ENCODE measurements at places on chromosomes 4 and X.

DNA sequence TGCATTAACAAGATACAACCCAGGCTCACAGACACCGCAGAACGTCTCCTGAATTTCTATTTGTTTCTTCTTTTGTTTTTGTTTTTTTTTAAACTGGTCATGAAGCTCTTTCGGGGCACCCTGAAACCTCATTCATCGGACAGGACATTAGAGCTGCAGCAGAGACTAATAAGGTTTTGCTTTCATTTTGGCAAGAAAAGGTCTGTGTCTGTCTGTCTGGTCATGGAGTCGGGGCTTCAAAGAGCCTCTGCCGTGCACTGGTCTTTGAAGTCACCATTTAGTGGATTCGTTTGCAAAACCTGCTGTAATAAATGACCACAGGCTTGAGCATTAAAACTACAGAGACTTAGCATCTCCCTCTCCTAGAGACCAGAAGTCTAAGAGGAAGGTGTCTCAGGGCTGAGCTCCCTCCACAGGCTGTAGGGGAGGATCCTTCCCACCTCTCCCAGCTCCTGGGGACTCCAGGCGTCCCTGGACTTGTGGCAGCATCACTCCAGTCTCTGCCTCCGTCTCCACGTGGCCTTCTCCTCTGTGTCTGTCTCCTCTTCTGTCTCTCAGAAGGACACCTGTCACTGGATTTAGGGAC, 247.5 kb downstream of the CRLF2 start:
- no peak for DNase-seq

GRCh38 chr4:107823870-107824349, 822 bp upstream of the SGMS2 start:
- DNase-seq = no peak

GRCh38 chr4:81505726-81506125, 34.0 kb upstream of the RASGEF1B start:
- peak; percentile 71 for DNase-seq

- DNase-seq = no peak
Observed at GRCh38 chr4:121015421-121015820, 56.9 kb downstream of the NDNF start.

DNA sequence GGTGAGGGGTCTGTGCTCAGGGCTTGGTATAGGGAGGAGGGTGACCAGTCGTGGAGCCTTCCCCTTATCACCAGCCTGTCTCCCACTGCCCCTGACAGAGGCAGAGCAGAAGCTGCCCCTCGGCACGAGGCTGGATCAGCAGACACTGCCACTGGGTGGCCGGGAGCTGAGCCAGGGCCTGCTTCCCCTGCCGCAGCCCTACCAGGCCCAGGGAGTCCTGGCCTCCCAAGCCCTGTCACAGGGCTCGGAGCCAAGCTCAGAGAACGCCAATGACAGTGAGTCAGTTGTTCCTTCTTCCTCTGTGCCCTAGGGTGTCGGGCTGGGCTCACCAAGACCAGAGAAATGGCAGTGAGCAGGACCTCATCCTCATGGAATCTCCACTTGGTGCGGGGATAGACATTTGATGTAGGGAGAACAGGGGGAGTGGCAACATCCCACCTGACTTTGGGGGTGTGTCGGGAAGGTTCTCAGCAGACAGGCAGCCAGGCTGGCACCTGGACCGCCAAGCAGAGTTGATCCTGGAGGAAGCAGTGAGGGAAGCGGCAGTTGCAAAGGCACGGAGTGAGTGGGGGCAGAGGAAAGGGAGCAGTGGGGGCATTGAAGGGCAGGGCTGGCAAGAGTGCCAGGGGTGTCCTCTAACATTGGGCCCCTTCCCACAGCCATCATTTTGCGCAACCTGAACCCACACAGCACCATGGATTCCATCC, 14.3 kb upstream of the UBA1 start:
- no peak for DNase-seq

DNA sequence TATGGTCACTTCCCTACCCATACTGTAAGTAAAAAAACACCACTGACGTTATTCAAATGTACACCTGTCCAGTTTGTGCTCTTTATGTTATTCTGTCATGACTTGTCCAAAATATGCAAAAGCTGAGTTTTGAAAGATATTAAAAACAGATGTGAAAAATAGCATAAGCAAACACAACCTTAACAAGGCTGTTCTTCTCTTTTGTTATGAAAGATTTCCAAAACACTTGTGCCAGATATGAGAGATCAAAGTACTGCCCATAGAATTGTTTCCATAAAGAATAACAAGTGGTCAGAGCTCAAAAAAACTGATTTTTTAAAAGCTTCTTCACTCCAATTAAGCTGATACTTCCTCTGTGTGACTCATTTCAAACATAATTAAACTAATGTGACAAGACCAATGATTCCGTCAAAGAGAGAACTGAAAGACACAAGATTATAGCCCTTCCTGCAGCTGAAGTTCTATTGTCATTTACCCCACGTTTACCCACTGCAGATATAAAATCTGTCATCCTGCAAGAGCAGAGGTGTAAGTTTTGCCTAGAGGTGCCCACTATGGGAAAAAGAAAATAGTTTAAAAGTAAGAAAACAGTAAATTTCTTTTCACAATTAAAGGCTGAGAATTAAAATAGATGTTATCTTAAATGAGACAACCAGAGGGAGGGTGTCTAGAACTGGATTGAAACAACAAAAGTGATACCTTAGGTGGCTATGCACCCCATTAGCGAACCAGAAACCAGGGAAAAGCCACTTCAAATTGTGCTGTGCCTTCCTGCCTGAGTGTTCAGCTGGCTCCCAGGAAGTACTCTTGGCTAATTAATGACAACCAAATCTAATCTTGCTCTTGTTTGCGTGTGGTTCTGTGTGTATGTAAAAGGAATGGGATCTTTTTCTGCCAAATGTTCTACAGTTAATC, 30.1 kb downstream of the RASSF6 start:
- no peak for DNase-seq

DNA sequence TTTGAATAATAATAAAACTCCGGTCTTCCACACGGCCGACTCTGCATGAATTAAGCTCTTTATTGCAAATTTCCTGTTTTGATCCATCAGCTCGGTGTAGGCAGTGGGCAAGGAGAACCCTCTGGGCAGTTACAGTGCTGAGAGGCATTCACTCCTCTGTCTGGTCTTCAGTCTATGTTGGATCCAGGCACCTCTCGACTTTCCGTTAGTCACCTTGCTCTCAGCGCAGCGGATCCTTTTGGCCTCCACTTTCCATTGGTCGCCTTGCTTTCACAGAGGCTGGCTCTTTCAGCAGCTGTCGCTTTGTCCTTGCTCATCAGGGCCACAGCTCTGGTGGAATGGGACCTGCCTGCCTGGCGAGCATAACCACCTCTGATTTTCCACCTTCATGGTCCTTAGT, 52.9 kb downstream of the TRMT44 start:
- no peak for DNase-seq

- DNase-seq = no peak
Observed at GRCh38 chrX:10447564-10448214, 172.7 kb downstream of the MID1 start.

GRCh38 chr4:87521319-87521718, 7.9 kb downstream of the SPARCL1 start:
- peak; percentile 14 for DNase-seq

GRCh38 chr4:159229164-159229563, 126.3 kb downstream of the RAPGEF2 start:
- no peak for DNase-seq

GRCh38 chr4:175639346-175639745, 172.7 kb downstream of the GPM6A start:
- no peak for DNase-seq

- no peak for DNase-seq
Observed at GRCh38 chr4:27835851-27836250, 975.2 kb downstream of the STIM2 start.

DNA sequence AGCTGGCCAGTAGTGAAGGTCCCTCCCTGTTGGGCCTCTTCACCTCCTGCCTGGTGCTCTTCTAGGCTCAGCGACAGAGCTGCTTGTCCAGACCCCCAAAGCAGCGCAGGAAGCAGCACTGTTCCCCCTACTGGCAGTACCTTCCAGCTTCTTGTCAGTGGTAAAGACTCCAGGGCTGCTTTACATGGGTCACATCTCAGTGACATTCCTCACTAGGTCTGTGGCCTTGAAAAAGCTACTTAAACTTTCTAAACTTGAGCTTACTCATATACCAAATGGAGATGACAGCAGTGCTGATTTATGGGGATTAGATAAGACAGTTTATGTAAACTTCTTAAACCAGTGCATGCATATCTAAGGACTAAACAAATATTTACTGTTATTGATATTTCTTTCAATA, 117.3 kb downstream of the FAT4 start:
- no peak for DNase-seq

- peak; percentile 37 for DNase-seq
Observed at GRCh38 chrX:46961574-46962283, 49.5 kb downstream of the JADE3 start.

DNA sequence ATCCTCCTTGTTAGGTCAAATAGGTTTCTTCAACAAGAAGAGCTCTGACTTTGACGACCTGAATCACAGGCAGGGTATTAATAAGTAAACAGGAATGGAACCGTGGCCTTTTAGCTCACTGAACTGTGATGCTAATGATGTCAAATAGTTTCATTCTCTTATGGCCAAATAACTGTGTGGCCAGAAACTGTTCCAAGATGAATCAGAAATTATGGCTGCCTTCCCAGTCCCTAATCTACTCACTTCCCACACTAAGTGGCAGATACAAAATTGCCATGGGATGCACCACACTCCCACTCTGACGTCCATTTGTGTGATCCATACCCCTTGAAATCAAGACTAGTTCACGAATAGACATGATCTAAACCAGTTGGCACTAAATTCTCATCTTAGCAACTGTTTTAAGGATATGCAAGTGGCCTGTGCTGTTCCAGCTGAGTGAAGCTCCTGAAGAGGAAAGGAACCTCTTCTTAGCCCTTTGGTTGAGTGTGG, 455.4 kb downstream of the IL15 start:
- DNase-seq = no peak

GRCh38 chr4:532588-533317, 33.7 kb downstream of the PIGG start:
- no peak for DNase-seq

GRCh38 chrX:2595258-2595657, 94.5 kb upstream of the DHRSX start:
- no peak for DNase-seq

DNA sequence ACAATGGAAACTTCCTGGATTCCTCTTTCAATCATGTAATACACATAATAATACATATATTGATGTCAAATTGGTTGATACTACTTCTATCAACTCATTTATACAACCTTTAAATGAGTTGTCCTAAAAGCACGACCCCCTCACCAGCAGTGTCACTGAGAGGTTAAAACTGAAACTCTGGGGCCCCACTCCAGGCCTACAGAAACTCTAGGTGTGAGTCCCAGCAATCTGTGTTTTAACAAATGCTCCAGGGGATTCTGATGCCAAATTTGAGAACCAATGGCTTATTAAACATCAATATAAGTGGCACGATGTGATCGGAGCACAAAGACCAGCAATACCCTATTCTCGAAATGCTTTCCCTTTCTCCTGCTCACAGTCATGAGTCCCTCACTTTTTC, 47.9 kb downstream of the ATP8A1 start:
- DNase-seq = no peak

GRCh38 chr4:95190751-95191436, 357.9 kb downstream of the UNC5C start:
- DNase-seq = no peak

- no peak for DNase-seq
Observed at GRCh38 chrX:25010784-25011588, 4.8 kb downstream of the ARX start.

GRCh38 chrX:40169193-40170101, 71.7 kb upstream of the BCOR start:
- peak; percentile 92 for DNase-seq

GRCh38 chr4:128590034-128590740, 219.3 kb upstream of the JADE1 start:
- no peak for DNase-seq

GRCh38 chr4:11614426-11614825, 185.7 kb upstream of the HS3ST1 start:
- DNase-seq = no peak

- DNase-seq = no peak
Observed at GRCh38 chr4:67052814-67053675, 492.3 kb downstream of the CENPC start.

DNA sequence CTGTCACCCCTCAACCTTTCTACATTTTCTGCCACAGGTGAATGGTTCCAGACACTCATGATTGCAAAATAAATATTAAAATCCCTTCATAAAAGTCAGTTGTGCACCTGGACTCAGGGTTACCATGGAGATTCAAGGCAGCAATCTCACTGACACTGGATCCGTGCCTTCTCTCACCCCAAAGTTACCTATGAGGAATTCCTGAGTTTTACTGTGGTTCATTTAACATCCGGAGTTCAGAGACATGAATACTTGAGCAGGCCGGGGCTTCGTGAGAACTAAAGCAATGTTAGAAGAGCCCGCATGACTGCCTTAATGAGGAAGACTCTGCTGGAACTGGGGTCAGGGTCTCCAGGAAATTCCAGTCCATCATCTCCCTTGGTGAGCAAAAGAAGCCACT, 12.5 kb upstream of the CLNK start:
- DNase-seq = no peak

GRCh38 chr4:148203056-148203898, 238.9 kb downstream of the NR3C2 start:
- peak; percentile 24 for DNase-seq

GRCh38 chr4:113169368-113169767, 119.9 kb downstream of the ANK2 start:
- no peak for DNase-seq

- no peak for DNase-seq
Observed at GRCh38 chr4:3679851-3680311, 86.3 kb upstream of the ADRA2C start.

GRCh38 chrX:67545036-67545821, 1.4 kb downstream of the AR start:
- peak; percentile 72 for DNase-seq

- peak; percentile 61 for DNase-seq
Observed at GRCh38 chrX:13750204-13750603, 15.7 kb downstream of the OFD1 start.

GRCh38 chr4:18185491-18185890, 163.9 kb upstream of the LCORL start:
- DNase-seq = no peak

DNA sequence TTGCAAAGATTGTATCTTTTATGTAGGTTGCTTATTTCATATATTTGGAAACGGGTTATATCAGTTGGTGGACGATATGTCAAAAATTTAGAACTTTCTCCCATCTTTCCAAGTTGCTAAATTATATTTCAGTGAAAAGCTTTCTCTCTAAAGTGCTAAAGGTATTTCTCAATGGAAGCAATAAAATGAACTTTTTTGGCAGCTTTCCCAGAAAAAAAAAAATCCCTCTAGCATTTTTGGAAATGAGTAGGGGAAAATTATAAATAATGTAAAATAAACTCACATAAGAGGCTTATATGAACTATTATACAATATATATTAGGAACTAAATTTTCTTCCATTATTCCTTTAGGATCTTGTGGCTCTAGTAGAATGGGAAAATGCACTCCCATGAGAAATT, 152.2 kb downstream of the GRID2 start:
- no peak for DNase-seq

DNA sequence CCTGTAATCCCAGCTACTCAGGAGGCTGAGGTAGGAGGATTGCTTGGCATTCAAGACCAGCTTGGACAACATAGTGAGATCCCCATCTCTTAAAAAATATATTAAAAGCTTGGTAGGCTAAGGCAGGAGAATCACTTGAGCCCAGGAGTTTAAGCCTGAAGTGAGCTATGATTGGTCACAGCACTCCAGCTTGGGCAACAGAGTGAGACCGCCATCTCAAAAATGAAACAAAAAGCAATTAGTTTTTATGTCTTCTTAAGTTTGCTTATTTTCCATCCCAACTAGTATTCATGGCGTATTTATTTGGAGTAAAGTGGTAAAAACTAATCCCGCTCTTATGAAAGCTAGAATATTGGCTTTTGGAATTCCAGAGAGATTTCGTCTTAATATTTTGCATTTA, 25.4 kb upstream of the PDE5A start:
- DNase-seq = no peak
